Tibial artery (tissue), 4 donors: ENCODE measurements at places on chromosomes 16 and 17.

GRCh38 chr16:15811481-15812400 lies 45.1 kb downstream of the MYH11 start:
- peak; percentile 86 for DNase-seq

DNA sequence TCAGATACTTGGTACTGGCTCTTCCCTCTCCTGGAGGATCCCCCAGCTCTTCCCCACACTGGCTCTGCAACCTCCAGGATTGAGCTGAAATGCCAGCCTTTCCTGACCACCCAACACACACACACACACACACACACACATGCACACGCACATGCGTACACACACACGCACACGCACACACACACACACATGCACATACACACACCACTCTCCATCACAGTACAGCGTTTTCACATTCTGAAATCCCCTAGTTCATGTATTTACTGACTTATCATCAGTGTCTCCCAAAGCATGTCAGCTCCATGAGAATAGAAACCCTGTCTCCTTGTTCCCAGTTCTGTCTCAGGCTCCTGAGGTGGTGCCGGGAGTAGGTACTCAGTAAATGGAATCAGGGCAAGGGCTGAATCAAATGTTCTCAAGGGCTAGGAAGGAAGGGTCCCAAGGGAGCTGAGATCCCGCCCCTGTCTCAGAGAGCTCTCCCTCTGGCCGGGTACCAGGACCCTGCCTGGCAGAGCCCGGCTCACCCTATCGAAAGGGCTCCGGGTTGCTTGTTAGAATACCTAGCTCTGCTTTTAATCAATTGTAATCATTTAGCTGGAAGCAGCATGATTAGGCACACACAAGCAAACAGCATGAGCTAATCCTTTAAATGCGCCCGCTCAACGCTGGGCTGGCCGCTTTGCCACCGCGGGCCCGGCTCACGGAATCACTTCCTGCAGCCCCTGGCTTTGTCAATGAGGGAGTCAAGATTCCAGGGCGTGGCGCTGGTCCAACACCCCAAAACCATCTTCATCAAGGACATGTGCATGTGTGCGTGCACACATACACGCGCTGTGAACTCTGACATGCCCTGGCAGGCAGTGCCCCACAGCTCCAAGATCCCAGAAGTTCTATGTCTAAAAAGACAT lies 140.7 kb downstream of the C16orf78 start:
- DNase-seq: no peak

- no peak for DNase-seq
These were observed 23.2 kb downstream of the COIL start for GRCh38 chr17:56937687-56938086.

DNA sequence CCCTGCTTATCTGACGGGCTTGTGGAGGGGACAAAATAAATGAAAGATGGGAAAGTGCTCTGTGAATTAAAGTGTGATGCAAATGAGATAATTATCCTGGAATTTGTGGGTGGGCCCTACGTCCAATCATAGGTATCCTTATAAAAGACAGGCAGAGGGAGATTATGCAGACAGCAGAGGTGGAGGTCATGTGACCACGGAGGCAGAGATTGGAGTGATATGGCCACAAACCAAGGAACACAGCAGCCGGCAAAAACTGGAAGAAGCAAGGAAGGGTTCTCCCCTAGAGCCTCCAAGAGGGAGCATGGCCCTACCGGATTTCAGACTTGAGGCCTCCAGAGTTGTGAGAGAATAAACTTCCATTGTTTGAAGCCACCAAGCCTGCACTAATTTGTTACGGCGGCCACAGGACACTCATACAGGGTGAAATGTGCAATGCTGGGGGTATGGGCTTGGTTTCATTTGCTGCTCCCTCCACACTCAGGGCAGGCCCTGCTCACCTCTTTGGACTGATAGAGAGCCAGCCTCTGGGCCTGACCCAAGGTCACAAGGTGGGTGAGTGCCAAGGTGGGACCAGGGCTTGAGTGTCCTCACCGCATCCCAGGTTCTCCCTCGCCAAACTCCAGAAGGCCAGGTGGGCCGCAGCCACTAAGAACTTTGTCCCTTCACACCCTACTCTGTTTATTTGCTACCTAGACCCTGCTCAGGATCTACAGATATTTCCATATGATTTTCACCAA lies 149.6 kb upstream of the TNRC6C start:
- DNase-seq: no peak

- DNase-seq: no peak
These were observed 281.8 kb downstream of the HAPSTR1 start for GRCh38 chr16:9372934-9373890.

- no peak for DNase-seq
These were observed 24.5 kb downstream of the ABCC3 start for GRCh38 chr17:50659179-50659578.

DNA sequence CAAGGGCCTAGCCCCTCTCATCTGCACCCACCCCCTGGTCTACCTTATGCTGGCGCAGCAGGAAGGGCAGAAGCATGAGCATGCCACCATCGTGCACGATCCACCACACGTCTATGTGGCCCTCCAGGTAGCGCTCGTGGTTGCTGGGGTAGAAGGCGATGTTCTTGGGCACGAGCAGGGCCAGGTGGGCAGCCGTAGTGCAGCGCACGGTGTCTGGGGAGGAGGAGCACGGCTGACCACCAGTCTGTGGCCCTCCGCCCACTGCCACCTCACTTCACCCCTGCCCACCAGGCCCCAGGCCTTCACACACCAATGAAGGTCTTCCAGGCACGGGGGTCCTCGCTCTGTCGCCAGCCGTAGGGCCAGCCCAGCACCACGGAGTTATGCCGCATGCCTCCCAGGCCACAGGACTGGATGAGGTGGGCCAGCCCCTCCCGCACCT lies 2.2 kb upstream of the LCAT start:
- DNase-seq: no peak

GRCh38 chr17:48869821-48870318 lies 22.7 kb upstream of the ATP5MC1 start:
- DNase-seq: no peak

DNA sequence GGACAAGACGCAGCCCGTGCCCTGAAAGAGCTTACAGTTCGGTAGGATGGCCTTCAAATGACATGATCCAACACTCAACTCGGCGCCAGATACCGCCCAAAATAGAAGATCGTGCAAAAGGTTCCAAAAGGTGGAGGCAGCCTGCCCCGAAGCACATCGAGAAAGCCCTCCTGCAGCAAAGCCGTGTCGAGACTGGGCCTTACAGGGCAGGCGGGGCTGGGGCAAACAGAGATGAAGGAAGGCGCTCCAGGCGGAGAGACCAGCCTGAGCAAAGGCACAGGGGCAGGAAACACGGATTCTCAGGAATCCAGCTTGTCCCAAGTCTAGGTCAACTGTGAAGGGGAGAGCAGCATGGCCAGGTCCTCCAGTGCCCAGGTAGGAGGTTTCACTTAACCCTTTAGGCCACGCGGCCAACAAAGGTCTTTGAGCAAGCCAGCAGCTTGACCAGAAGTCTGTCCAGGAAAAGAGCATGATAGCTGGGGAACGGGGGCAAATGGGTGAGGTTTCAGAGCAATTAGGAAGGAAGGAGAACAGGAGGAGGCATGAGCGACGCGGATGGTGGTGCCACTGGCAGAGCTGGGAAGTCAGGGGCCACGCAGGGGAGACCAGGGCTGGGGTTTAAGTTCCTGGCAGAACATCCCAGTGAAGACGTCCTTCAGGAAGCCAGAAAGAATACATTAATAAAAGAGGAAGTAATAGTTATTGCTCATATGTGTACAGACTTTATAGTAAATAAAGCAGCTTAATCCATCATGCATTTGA lies 21.2 kb upstream of the EIF1 start:
- DNase-seq: no peak

DNA sequence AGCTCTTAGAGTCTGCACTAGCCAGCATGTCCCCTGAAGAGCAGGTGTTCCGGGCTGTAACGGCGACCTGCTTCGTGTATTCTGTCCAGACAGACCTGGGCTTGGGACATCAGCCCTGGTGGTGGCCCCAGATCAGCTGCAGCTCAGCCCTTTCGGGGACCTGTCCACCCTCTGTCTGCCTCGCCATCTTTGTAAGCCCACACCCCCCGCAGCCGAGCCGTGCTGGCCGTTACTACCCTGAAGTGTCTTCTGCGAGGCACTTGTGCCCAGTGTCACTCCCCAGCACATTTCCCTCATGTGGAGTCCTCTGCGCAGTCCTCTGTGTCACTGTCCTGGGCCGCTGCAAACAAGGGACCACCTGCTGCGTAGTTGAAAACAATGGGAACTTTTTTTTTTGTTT lies 10.4 kb downstream of the CARD14 start:
- no peak for DNase-seq

- no peak for DNase-seq
These were observed 445.5 kb downstream of the HAPSTR1 start for GRCh38 chr16:9536905-9537304.
